ENCODE measurements at places on chromosomes 1 and 21.

- DNase-seq: no peak
Measured at GRCh38 chr1:155898888-155899287, 12.3 kb downstream of the RIT1 start.

- DNase-seq: no peak
Measured at GRCh38 chr1:47692196-47692595, 254.4 kb downstream of the FOXD2 start.

GRCh38 chr21:38956007-38956406, 150.3 kb downstream of the ETS2 start:
- no peak for DNase-seq

GRCh38 chr21:35528116-35529042, 479.3 kb upstream of the RUNX1 start:
- DNase-seq: no peak

GRCh38 chr1:118294875-118295642, 110.0 kb upstream of the SPAG17 start:
- peak; percentile 19 for DNase-seq

DNA sequence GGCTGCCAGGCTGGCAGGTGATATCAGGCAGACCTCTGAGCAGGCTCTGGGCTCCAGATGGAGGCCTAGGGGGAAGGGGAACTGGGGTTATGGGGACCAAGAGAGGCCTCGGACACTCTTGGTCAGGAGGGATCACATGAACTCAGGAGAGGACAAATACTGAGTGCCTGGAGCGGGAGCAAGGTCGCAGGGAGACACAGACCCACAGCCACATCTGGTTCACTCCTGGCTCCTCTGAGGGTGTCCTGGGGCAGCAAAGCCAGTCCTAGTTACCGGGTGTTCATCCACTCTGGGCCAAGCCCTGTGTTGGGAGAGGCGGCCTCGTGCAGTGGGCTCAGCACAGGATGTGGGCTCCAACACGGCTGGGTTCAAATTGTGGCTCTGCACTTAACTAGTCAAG, 239.0 kb downstream of the PTPRU start:
- no peak for DNase-seq

DNA sequence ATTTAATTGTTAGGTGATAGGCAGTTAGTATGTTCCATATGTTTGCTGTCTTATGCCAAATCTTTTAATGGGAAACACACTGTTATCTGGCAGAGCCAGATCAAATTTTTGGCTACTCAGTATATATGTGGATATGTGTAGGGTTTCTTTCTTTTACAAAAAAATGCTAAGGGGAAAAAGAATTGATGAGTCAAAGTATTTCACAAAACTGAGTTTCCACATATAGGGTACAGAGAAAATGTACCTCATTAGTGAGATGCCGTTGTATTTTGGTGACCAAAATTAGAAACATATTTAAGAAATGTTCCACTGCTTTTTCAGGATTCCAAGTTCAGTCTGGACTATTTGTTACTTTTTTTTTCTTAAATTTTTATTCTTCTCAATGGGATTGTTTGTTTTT, 201.2 kb upstream of the PTGFR start:
- DNase-seq: peak; percentile 77

DNA sequence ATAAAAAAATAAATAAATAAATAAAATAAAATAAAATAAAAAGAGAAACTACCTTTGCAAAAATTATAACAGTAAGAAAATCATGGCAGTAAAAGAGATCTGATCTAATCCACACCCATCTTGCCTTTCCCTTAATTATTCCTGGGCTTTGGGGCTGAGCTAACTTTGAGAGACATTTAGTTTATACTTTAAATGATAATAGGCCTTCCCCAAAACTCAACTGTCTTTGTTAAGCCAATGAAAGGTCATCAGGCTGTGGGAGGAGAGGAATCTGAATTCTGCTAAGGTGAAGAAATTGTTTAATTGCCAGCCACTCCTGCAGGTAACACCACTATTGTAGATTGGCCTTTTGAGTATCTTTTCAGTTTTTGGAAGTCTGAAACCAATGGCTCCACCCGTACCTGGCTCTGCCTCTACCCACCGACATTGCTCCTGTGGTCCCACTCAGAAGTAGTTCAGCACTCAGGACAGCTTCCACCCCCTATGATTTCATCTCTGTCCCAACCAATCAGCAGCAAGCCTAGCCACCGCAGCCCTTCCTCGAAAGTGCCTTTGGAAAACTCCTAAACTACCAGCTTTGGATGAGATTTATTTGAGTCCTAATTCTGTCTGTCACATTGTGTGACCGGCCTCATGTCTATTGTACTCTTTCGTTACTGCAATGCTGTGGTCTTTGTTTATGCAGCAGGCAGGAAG, 23.0 kb upstream of the PNRC2 start:
- no peak for DNase-seq

GRCh38 chr1:31529999-31530684, 46.2 kb upstream of the TINAGL1 start:
- DNase-seq: no peak

DNA sequence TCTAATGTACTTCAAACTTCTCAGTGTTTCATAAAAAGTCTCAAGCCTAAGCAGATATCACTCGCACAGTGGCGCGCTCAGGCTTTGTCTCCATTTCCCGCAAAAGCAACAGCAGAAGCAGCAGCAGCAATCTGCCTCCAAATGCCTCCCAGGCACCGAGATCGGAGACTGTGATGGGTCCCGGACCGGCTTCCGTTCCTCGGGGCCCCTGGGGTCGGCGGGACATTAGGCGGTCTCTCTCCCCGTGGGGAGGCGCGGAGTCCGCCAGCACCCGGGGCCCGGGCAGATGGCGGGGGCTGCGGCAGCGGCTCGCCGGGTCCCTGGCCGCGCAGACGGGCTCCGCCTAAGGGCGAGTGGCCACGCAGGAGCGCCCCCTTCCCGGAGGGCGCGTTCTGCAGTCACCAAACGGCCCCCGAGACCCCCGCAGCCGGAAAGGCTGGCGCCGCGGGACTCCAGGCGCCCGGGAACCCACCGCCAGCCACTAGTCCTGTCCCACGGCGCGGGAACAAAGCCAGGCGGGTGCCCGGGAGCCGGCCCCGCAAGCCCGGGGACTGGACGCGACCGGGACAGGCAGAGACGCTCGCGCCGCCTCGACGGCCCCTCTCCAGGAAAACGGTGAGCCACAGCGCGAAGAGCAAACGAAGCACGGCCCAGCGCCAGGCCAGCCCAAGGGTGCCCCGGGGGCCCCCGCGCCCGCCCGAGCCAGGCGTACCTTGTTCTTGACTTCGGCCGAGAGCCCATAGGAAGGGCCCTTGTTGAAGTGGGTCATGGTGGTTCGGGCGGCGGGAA, 590 bp downstream of the CNN3 start:
- peak; percentile 45 for DNase-seq

DNA sequence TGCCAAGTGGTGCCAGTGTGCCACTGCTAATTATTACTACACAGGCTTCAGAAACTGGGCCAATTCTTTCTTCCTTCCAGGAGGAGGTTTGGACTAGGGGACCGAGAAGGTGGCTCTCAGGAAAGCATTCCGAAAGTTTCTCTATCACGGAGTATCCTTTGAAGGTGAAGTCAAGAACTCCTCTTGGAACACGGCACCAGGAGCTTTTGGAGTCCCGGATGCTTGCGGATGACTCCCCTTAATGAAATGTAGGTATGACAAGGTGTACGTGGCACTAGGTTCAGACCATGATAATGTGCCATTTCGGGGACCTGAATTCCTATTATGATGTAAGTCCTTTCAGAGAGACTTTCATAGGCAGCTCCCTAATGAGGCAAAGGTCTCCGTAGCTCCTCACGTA, 634.1 kb downstream of the KIF26B start:
- no peak for DNase-seq

- DNase-seq: no peak
Measured at GRCh38 chr1:157450106-157450505, 102.2 kb downstream of the FCRL5 start.

DNA sequence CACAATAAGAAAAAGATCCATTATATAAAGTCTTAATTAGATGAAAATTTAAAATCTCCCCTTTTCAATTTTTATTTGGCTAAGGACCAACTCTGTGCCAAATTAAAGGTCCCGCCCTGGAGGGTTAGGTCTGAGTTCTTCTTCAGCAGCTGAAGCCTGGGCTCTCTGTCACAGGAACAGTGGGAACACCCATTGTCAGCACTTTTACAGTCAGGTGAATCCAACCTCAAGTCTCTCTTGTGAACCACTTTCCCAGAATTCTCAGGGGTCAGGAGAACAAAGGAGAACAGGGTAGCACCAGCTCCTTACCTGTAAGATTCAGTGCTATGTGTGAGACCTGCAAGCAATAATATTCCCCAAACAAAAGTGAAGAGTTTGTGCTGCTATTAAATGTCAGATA, 25.1 kb upstream of the HJV start:
- DNase-seq: no peak

GRCh38 chr1:218495931-218496330, 150.8 kb downstream of the TGFB2 start:
- no peak for DNase-seq

- peak; percentile 19 for DNase-seq
Measured at GRCh38 chr1:29575826-29576225, 339.5 kb downstream of the PTPRU start.

- DNase-seq: peak; percentile 9
Measured at GRCh38 chr1:154768456-154769125, 101.5 kb downstream of the KCNN3 start.

DNA sequence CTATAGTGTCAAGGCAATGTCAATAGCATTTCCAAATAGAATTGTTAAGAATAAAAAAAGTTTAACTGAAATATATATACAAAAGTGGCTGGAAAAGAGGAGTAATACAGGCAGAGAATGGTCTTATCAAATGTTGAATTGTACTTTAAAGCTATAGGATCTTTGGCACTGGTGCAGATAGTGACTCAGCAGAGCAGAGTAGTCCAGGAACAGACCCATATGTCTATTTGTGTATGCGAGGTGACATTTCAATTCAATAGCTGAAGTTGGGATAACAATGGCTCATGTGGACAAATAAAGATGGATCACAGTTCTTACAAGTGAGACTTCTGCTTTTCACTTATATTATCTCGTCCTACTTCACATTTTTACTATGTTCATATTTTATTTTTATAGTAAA, 543.0 kb upstream of the B3GALT2 start:
- no peak for DNase-seq

DNA sequence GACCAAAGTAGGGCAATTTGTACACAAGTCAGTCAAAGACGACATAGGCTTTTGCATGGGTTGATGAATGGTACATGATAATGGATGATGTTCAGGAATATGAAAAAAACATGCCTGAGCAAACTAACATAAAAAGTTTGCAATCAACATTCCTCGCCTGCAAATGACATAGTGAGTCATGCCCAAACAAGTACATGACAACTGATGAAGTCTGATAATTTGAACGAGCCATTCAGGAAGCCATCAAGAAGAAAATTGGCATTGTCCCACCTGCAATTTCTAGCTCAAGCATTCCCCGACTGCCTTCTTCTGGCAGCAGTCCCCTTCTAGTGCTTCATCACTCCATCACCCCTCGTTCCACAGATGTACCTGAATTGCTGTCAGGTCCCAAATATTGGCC, 118.4 kb upstream of the NR5A2 start:
- no peak for DNase-seq

- DNase-seq: no peak
Measured at GRCh38 chr1:225500624-225501192, 72.9 kb upstream of the LBR start.

- DNase-seq: no peak
Measured at GRCh38 chr1:223886516-223886921, 40.8 kb upstream of the TP53BP2 start.

DNA sequence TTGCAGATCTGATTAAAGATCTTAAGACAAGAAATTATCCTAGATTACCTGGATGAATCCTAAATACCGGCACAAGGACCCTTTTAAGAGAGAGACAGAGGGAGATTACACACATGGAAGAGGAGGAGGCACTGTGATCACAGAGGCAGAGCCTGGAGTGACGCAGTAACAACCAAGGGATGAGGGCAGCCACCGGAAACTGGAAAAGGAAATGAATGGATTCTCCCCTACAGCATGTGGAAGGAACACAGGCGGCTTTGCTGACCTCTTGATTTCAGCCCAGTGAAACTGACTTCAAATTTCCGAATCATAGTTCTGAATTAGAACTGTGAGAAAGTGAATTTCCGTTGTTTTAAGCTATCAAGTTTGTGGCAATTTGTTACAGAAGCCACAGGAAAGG, 50.2 kb upstream of the IVNS1ABP start:
- DNase-seq: peak; percentile 30

GRCh38 chr1:165444897-165445370, at the start of gene RXRG:
RXRG (minus strand) TSS chr1:165445126; CDS start chr1:165444893, 233 bp downstream.
- peak; percentile 6 for DNase-seq

- no peak for DNase-seq
Measured at GRCh38 chr1:53346814-53347176, 18.9 kb upstream of the LRP8 start.

DNA sequence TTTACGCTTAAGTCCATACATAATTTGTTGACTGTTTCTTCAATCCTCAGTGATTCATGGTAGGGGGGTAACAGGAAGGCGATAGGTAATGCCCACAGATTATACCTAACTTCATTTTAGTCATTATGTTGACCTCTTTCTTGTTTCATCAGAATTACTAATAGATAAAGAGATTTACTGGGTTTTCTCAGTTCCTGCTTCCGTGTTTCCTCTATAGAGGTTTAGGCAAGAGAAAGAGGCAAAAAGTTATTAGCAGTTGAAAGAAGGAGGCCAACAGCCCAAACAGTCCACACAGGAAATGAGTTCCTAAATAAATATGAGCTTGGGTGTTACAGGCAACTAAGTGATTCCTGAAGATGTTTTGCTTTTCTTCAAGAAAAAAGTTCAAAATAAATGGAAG, 17.9 kb upstream of the CLCA1 start:
- DNase-seq: no peak

DNA sequence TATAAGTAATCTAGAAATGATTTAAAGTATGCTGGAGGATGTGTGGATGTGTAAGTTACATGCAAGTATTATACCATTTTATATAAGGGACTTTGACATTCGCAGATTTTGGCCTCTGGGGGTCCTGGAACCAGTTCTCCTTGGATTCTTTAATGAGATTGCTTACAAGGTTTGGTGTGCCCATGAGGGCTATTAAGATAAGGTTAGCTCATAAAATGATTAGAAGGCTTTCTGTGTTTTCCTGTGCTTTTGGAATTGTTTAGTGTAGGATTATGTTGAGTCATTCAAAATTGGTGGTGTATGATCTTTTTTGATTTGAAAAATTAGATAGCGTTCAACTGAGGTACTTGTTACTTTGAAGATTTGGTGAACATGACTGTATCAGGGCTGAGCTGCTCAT, 5.6 kb downstream of the USP25 start:
- no peak for DNase-seq

GRCh38 chr1:205945069-205945468, 1.8 kb upstream of the SLC26A9 start:
- no peak for DNase-seq
